HT1080 (cell line): ENCODE measurements at places on chromosomes 5 and 9. TPM values are rescaled to one million over a fixed set of nuclear protein-coding genes. Genes with fewer than 3 reads are reported as not detected.

Gene N4BP3
- total RNA-seq = 0.03 and 0.08 TPM in 2 replicates

Gene UQCRQ
- 201 and 373 TPM in 2 replicates for total RNA-seq

Gene IFNA10
- total RNA-seq = not detected in 2 replicates

Gene PCDHB4
- total RNA-seq = not detected in 2 replicates

DNA sequence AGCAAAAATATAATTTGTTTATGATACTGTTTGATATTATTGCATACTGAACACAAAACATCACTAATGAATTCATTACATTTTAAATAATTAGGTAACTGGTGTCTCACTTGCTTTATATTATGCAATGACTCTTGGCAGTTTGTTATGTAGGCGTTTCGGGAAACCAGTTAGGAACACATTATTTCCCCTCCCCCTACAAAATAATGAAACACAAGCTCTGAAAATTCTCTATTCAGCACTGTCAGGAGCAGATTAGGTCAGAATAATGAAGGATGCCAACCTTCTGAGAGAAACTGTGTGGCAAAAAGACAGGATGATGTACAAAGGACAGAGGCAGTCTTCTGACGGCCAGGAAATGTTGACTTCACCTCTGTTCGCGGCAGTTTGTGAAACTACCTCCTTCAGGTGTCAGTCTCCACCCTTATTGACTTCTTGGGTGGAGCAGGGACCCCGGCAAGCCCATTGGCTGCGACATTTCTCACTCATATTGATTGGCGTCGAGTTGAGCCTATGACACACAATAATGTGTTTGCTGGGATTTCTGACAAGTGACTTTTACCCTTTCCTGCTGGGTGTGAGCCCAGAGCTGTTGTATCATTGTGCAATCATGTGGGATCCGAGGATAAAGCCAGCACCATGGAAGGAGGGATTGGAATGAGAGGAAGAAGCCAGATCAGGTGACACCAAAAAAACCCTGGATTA is 33.9 kb downstream of the SH3PXD2B start:
- peak; percentile 60 for DNase-seq

DNA sequence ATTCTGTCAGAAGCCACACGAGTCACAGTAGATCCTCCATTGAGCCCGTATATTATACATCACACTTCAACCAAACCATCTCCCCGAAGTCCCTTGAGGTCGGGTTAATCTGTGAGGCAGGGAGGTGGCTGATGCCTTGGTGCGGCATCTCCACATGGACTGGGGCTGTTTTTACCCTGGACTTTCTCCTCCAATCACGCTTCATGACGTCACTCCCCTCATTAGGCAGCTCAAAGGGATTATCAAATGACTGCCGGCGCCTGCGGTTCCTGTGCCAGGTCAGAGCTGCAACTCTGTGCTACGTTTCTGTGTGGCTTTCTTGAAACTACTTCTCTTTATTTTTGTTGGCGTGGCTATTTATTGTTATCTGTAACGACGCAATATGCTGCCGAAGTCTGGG is 53.7 kb downstream of the TMOD1 start:
- no peak for DNase-seq

DNA sequence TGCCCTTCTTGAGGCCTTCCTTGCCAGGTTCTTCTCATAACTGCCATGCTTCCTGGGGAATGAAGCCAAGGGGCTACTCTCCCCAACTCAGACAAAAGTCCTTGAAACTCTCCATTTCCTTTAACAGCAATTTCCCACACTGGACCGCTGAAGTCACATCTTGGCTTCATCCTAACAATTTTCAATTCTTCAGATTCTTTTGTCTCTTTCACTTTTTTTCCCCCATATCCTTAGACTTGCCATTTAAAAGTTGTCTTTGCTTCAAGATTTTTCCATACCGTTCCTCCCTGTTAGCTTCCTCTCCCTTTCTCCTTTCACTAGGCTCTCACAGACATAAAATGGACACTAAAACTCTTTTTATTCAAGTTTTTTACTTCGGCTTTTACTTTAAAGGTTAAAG is 93.1 kb upstream of the ITGA1 start:
- no peak for DNase-seq

DNA sequence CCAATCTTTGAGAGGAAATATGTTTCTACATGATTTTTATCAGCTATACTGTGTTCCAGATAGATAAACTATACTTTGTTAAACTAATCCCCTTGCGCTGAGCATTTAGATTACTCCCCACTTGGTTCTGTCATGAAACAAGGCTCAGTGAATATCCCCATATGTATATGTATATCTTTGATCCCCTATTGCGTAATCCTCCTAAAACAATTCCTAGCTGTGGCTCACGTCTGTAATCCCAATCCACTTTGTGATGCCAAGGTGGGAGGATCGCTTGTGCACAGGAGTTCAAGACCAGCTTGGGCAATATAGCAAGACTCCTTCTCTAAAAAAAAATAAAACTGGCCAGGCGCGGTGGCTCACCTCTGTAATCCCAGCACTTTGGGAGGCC is 2.7 kb downstream of the PHYHD1 start:
- no peak for DNase-seq

DNA sequence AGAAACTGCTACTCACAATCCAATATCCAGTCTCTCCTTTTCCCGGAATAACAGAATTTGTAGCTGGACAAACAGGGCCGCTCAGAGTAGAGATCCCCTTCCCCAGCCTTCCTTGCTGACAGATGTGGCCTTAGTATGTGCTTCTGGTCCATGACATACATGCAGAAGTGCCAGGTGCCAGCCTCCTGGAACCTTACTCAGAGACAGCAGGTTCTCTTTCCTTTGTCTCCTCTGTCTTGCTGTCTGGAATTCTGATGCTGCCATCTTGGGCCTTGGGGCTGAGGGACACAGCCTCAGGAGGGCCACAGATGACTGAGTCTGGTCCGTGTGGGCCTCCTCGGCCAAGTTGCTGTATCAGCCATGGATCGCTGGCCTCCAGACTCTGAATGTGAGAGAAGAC is 210.1 kb downstream of the PAX5 start:
- DNase-seq = no peak

- DNase-seq = peak; percentile 44
These were observed 55.5 kb downstream of the FAM81B start for GRCh38 chr5:95446560-95447221.

DNA sequence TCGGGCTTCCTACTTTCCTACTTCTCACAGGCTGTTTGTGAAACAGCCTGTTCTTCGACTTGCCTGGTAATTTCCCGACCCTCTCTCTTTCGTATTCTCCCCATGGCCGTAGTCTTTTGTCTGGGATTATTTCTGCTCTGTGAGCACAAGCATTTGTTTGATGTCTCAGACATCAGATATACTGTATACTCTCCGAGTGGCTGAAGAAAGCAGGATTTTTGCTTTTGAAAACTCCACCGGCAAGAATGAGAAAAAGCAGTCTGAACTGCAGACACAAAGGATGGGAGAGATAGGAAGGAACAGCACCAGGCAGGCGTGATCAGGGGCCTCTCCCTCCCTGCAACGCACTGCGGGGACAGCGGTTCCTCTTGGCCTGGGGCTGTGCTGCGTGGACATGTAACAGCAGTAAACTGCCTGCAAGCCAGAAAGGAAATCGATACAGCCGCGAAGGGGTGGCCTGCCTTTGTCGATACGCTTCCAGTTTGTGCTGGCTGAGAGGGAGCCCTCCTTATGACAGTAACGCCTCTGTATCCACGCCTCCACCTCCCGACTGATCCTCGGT is 313.9 kb upstream of the TLE4 start:
- no peak for DNase-seq
